Stimulated activated CD4-positive, alpha-beta T cell treated with anti-CD3 and anti-CD28 coated beads, Interleukin-1b, Interleukin-23, amount 100 ng/mL, for 4 hours (primary cell): ENCODE measurements at places on chromosomes 2 and 18.

DNA sequence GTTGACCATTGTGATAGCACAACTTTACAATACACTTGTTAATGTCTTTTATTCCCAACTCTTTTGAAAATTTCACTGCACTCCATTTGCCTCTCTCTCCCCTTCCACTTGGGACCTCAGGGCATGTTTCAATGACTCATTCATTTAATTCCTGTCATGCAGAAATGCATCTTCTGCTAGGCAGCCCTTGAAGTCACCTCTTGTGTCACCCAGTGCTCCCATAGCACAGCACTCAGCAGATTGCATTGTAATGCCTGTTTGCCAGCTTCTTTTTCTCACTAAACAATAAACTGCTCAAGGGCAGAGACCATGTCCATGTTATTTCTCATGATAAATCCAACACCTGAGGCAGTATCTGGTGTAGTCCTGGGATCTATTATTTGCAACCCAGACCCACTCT is 85.9 kb upstream of the ACSL3 start:
- no peak for DNase-seq

DNA sequence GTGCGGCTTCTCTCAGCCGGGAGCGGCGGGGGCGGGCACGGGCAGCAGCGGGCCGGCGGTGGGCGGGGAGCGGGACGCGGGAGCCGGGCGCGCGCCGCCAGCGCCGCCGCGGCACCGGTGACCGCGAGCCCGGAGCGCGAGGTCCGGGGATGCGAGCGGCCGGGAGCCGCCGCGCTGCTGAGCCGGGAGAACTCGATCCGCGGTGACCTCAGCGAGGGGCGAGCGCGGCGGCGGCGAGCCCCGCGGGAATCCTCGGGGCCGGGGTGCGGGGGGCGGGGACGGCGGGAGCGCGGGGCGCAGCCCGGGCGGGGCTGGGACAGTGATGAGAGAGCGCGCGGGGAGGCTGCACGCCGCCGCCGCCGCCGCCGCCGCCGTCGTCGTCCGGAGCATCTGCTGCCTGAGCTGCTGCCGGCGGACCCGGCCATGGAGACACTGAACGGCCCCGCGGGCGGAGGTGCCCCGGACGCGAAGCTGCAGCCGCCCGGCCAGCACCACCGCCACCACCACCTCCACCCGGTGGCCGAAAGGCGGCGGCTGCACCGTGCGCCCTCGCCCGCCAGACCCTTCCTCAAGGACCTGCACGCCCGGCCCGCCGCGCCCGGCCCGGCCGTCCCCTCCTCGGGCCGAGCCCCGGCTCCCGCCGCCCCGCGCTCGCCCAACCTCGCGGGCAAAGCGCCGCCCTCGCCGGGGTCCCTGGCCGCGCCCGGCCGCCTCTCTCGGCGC is at the start of gene MTCL1:
Gene MTCL1, plus strand, starts transcription at position 319 of the 723 bp plus-strand sequence. Its CDS starts 105 bp downstream, at position 424.
- no peak for DNase-seq

DNA sequence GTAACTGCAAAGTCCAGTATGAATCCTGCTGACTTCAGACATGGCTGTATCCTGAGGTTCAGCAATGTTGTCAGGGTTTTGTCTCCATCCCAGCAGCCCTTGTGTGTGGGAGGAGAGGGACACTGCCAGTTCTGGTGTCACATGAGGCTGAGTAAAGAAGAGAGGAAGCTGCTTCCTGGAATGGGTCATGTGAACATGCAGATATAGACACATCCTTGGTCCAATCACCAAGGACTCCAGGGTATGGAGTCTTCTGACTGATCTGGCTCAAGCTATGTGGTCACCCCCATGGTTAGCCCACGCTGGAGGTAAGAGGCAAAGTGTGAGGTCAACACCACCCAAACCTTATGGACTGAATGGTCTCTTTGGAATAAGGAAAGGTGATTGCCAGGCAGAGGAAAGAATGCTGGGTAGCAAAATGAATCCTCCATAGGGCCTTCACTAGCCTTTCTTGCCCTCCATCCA is 134.4 kb upstream of the SLC1A4 start:
- DNase-seq, result no peak

GRCh38 chr2:100248971-100249370 is 73.3 kb downstream of the LONRF2 start:
- no peak for DNase-seq

DNA sequence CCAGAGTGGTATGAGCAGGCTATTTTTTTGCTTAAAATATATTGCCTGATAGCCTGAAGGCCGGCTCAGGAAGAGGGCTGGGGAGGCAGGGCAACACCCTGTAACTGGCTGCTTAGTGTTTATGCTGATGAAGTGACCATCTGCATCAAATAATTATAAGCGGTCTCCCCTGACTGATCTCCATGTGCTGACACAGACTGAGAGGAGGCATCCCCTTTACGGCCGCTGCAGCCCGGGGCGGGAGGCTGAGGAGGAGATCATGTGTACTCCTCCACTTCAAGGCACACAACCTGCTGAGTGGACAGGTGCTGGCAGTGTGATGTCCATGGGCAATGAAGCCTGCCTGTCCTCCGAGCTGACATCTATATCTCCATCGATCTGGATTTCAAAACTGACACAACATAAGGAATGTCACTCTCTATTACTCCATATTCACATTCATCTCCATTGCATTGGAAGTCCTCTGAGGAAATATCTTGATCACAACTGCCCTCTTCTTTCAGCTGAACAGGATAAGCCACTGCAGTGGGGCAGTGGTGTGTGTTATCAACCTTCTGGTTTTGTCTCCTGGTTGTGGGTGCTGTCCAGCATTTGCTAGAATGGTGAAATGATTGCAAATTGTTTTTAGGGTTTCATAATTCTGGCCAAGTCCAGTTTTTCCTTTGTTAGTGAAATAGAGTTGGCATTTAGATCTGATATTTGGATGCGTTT is 143.5 kb downstream of the AQP4 start:
- no peak for DNase-seq

- no peak for DNase-seq
Observed at GRCh38 chr2:104468846-104469245, 385.1 kb upstream of the POU3F3 start.
